ENCODE measurements at places on chromosomes 3 and 15.

DNA sequence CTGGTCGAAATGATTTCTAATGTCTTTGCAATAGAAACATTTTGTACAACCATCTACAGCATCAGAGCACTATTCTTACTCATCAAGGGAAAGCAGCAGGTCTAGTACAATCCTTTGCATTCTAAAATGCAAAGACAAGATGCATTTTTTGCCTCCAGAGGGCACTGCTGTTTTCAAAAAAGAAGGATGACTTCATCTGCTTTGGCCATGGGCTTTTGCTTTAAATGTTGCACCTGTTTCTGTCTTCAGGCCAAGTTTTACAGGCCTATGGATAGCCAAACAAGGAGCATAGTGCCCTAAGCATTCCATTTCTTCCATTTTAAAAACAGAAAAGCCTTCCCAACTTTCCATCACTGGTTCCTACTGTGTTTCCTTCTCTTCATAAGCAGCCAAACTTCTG, 3.4 kb downstream of the PARP9 start:
- no peaks in the 10 kb centered on the region for H3K27me3 ChIP-seq
- H3K36me3 ChIP-seq = peaks cover 7% of the 10 kb centered on the region
- DNase-seq = no peak
- H3K27ac ChIP-seq = no peak overlapping the region
- no peak overlapping the region for H3K4me3 ChIP-seq

DNA sequence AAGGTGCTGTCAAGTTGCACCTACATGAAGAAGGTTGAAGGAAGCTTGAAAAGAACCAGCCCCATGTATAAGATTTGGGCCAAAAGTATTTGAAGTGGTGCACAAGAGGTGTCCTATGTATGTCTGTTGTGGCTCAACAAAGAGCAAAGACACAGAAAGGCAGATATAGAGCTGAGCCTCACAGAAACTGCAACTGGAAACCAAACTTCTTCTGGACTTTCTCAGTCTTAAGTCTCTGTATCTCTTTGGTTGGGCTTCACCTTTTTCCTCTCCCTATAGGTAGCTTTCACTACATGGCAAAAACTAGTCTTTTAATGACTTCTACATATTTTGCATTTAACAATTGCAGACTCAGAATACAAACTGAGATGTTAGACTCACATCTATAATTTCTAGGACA, 8.8 kb upstream of the CMC1 start:
- DNase-seq = no peak
- H3K4me3 ChIP-seq = no peak overlapping the region
- no peaks in the 10 kb centered on the region for H3K27me3 ChIP-seq
- no peaks in the 10 kb centered on the region for H3K4me1 ChIP-seq

DNA sequence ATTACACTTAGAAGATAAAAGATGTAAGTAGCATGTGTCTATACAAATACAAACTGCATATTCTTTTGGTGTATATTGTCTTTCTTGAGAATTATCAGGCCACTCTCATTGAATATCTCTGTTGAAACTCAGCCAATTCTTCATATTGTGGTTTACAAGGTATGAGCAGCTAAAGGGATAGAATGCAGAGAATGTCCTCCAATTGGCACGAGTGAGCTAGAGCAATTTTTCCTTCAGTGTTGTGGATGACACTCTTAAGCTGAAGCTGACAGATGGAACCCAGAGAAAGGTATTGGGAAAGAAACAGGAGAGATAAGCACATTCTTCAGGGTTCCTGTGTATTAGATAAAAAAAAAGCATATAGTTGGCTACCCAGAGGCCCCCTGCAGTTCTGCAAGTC, 453.1 kb downstream of the EPHA3 start:
- H3K4me1 ChIP-seq = no peaks in the 10 kb centered on the region
- no peaks in the 10 kb centered on the region for H3K36me3 ChIP-seq
- no peak for DNase-seq
- H3K4me3 ChIP-seq = no peak overlapping the region

- no peaks in the 10 kb centered on the region for H3K36me3 ChIP-seq
- no peak overlapping the region for H3K4me3 ChIP-seq
- no peaks in the 10 kb centered on the region for H3K4me1 ChIP-seq
- H3K27me3 ChIP-seq = no peaks in the 10 kb centered on the region
Observed at GRCh38 chr3:150635526-150635925, 32.4 kb downstream of the SELENOT start.

GRCh38 chr3:55819005-55819404, 331.9 kb upstream of the WNT5A start:
- H3K27ac ChIP-seq = no peak overlapping the region
- no peaks in the 10 kb centered on the region for H3K4me1 ChIP-seq
- DNase-seq = no peak

- H3K27me3 ChIP-seq = no peaks in the 10 kb centered on the region
- no peak overlapping the region for H3K4me3 ChIP-seq
- peak overlapping the region; percentile 39 for H3K27ac ChIP-seq
- H3K4me1 ChIP-seq = peaks cover 39% of the 10 kb centered on the region
Observed at GRCh38 chr15:99631255-99631654, 65.5 kb downstream of the MEF2A start.

DNA sequence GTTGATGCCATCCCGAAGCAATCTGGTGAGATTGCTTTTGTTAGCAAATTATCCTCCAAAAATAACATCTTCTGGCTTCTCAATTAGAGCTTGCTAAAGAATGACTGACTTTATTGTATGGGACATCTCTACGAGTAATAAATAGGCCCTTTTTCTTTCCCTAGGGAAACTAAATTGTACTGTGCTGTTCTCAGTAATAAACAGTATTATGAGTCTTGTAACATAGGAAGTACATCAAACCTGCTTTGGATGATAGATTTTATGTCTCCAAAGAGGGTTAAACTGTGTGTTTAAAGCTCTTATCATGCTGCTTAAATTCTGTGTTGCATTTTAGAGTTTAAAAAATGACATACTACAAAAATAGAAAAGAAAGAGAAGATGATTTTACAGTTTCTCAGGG, 153.4 kb upstream of the THRB start:
- H3K4me3 ChIP-seq = no peak overlapping the region
- H3K36me3 ChIP-seq = no peaks in the 10 kb centered on the region
- no peaks in the 10 kb centered on the region for H3K27me3 ChIP-seq
- no peak for DNase-seq
- H3K4me1 ChIP-seq = no peaks in the 10 kb centered on the region

- H3K4me3 ChIP-seq = no peak overlapping the region
- no peak for DNase-seq
- no peak overlapping the region for H3K27ac ChIP-seq
- no peaks in the 10 kb centered on the region for H3K27me3 ChIP-seq
- no peaks in the 10 kb centered on the region for H3K36me3 ChIP-seq
Observed at GRCh38 chr3:87206070-87206469, 21.0 kb upstream of the CHMP2B start.

DNA sequence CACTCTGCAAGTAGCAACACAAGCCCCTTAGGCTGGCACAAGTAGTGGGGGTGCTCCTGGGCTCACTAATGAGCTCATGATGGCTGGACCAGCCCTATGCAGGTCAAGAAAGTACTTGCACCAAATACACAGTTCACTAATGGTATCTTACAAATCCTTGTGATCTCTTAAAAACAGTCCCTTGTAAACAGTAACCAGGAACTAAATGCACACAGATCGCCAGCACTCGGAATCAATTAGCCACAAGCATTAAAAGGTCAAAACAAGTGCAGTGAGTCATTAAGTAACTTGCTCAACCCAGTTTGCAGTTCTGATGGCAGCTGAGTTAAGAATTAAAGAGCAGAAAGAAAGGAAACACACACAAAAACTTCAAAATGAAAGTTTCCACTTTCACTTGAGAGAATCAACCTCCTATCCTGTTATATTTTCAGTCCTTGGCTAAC, 43.2 kb downstream of the ARHGEF3 start:
- no peak for DNase-seq
- H3K27ac ChIP-seq = no peak overlapping the region
- H3K4me3 ChIP-seq = no peak overlapping the region
- H3K27me3 ChIP-seq = no peaks in the 10 kb centered on the region
- H3K4me1 ChIP-seq = no peaks in the 10 kb centered on the region

- no peaks in the 10 kb centered on the region for H3K36me3 ChIP-seq
- H3K4me1 ChIP-seq = no peaks in the 10 kb centered on the region
- no peak for DNase-seq
- H3K27ac ChIP-seq = no peak overlapping the region
- no peak overlapping the region for H3K4me3 ChIP-seq
- no peaks in the 10 kb centered on the region for H3K27me3 ChIP-seq
Observed at GRCh38 chr3:101292027-101292426, 28.3 kb downstream of the IMPG2 start.

GRCh38 chr15:100115711-100116090, 226.1 kb downstream of the ADAMTS17 start:
- no peak overlapping the region for H3K4me3 ChIP-seq
- DNase-seq = no peak
- no peaks in the 10 kb centered on the region for H3K27me3 ChIP-seq
- H3K27ac ChIP-seq = peak overlapping the region; percentile 96
- H3K36me3 ChIP-seq = no peaks in the 10 kb centered on the region

DNA sequence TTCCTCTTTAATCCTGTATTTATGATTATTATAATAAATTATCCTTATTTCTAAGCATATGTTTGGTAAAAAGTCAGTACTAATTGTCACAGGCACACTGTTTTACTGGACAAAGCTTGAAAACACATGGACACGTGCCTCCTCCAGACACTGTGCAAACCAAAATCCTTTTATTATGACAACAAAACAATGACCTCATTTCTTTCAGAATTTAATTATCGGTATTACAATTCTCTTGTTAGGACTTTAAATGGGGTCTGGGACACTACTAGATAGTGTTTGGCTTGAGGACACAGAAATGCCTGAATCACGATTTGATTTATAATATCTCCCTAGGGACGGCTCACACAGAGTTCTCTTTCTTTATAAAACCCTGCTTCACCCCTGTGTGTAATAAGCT, 107.3 kb upstream of the IGSF10 start:
- no peak for DNase-seq
- H3K4me3 ChIP-seq = no peak overlapping the region
- no peaks in the 10 kb centered on the region for H3K27me3 ChIP-seq
- H3K36me3 ChIP-seq = no peaks in the 10 kb centered on the region

DNA sequence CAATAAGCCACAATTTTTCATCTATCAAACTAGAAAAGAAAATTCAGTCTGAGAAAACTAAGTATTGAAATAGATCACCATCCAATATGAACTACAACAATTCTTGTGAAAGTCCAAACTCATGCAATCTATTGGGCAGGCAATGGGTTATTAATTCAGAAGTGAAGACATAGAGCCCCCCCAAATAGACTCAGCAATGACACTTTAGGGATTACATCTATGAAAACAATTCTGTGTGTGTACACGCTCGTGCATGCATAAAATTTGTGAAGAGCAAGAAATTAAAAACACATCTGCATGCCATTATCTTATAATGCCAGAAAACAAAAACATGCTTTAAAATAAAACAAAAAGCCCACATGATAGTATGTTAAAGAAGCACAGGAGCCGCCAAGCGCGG, 151.3 kb downstream of the NR1I2 start:
- no peak overlapping the region for H3K4me3 ChIP-seq
- no peaks in the 10 kb centered on the region for H3K36me3 ChIP-seq
- no peak overlapping the region for H3K27ac ChIP-seq
- DNase-seq = no peak
- no peaks in the 10 kb centered on the region for H3K4me1 ChIP-seq
- no peaks in the 10 kb centered on the region for H3K27me3 ChIP-seq

GRCh38 chr15:101456057-101456739, 33.3 kb downstream of the PCSK6 start:
- no peak overlapping the region for H3K4me3 ChIP-seq
- H3K27ac ChIP-seq = no peak overlapping the region
- H3K36me3 ChIP-seq = no peaks in the 10 kb centered on the region
- peak; percentile 54 for DNase-seq
- no peaks in the 10 kb centered on the region for H3K4me1 ChIP-seq

DNA sequence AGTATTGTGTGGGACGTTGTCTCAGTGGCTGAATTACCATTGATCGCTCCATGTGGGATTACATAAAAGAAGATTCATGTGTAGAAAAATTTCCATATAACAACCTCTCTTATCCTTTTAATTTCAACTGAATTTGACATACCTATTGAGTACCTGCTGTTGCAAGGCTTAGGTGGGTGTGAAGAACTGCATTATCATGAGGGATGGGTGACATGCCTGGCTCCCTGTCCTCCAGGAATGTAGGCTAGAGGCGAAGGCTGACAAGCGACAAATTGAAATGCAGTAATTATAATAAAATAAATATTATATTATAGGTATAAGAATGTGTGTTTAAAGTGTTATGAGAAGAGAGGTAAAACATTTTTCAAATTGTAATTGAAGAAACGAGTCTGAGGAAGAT, 52.7 kb upstream of the SPESP1 start:
- no peak overlapping the region for H3K27ac ChIP-seq
- H3K4me3 ChIP-seq = no peak overlapping the region
- no peaks in the 10 kb centered on the region for H3K4me1 ChIP-seq
- no peaks in the 10 kb centered on the region for H3K27me3 ChIP-seq

DNA sequence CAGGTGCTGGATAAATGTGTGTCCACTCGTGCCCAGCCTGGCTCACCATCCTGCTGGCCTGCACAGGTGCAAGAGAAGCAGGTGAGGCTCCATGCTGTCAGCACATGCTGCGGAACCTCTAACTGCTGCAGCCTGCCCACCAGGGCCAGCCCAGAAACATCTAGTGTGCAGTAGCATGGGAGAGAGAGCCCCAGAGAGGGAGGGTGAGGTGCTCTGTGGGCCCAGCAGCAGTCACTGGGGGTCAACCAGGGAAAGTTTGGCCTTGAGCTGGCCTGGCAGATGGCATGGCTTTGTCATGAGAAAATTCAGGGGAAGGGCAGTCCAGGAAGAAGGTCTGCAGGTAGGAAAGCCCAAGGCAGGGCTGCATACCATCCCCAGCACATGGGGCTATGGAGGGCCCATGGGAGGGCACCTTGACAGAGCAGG, 18.2 kb upstream of the PRR23E start:
- H3K4me3 ChIP-seq = no peak overlapping the region
- no peak for DNase-seq
- no peaks in the 10 kb centered on the region for H3K4me1 ChIP-seq
- H3K27ac ChIP-seq = no peak overlapping the region

- no peak overlapping the region for H3K27ac ChIP-seq
- no peak overlapping the region for H3K4me3 ChIP-seq
- no peaks in the 10 kb centered on the region for H3K36me3 ChIP-seq
- peak; percentile 8 for DNase-seq
Observed at GRCh38 chr15:66935688-66936087, 129.7 kb upstream of the SMAD3 start.

- H3K36me3 ChIP-seq = no peaks in the 10 kb centered on the region
- no peak for DNase-seq
- no peaks in the 10 kb centered on the region for H3K4me1 ChIP-seq
- no peaks in the 10 kb centered on the region for H3K27me3 ChIP-seq
- no peak overlapping the region for H3K27ac ChIP-seq
Observed at GRCh38 chr15:38440353-38441129, 13.4 kb upstream of the FAM98B start.

GRCh38 chr3:171615281-171615680, 155.1 kb upstream of the TNIK start:
- no peaks in the 10 kb centered on the region for H3K27me3 ChIP-seq
- no peak overlapping the region for H3K4me3 ChIP-seq
- no peaks in the 10 kb centered on the region for H3K4me1 ChIP-seq

DNA sequence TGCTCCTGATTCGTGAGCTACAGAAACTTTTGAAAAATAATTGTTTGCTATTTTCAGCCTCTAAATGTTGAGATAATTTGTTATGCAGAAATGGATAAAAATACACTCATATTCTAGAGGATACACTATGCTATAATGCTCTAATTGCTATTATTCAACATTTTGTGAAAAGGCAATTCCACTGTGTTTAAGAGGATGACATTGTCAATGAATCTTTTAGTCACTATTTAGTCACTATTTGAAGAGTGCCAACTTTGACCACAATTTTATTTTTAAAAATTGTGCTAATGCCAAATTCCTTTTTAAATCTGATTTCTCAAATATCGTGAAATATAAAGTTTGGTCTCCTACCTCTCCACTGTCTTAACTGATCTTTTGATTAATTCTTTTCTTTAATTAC, 604.9 kb upstream of the KCNMB2 start:
- H3K27me3 ChIP-seq = no peaks in the 10 kb centered on the region
- peak overlapping the region; percentile 57 for H3K27ac ChIP-seq
- no peak overlapping the region for H3K4me3 ChIP-seq
- H3K4me1 ChIP-seq = peaks cover 4% of the 10 kb centered on the region
- no peak for DNase-seq

Data from ascending aorta (tissue), 2 donors.